ENCODE measurements at places on chromosomes 4 and X. TPM values are rescaled to one million over a fixed set of nuclear protein-coding genes. Genes with fewer than 3 reads are reported as not detected.

DNA sequence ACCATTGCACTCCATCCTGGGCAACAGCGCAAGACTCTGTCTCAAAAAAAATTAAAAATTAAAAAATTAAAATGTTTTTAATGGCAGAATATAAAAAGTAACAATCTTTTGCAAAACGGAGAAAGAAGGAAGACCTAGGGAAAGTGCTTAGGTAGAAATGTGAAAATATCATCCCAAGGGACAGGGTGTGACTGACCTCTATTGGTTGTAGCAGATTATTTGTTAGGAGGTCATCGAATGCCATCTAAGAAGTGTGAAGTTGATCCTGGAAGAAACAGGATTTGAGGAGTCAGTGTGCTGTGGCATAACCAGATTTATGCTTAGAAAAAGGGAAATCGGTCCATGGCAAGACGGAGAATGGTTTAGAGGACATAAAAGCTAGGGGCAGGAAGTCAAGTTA is 18.1 kb upstream of the C4orf36 start:
- peaks cover 16% of the 10 kb centered on the region for H3K4me1 ChIP-seq
- no peak overlapping the region for H3K27ac ChIP-seq
- DNase-seq, result no peak

- no peaks in the 10 kb centered on the region for H3K27me3 ChIP-seq
- no peak overlapping the region for H3K27ac ChIP-seq
- DNase-seq, result no peak
- H3K4me3 ChIP-seq, result no peak overlapping the region
- H3K36me3 ChIP-seq, result no peaks in the 10 kb centered on the region
These were observed 296.0 kb upstream of the SFRP2 start for GRCh38 chr4:154084864-154085263.

The HSFX3 gene
- polyA plus RNA-seq, result not detected

The TMEM175 gene
- 59.4 TPM for polyA plus RNA-seq

The UTP14A gene
- polyA plus RNA-seq, result 11.2 TPM

The SERTM2 gene
- polyA plus RNA-seq, result 0.45 TPM

All from spleen (tissue), 13 donors.